H9 (cell line): ENCODE measurements at places on chromosomes 16 and 17. TPM values are rescaled to one million over a fixed set of nuclear protein-coding genes. Genes with fewer than 3 reads are reported as not detected.

ALOX12 gene
- total RNA-seq = 0.81 and 1.9 TPM in 2 replicates

TOP2A gene
- 230 TPM in 2 replicates for total RNA-seq

MMP25 gene
- total RNA-seq = 13.5 and 14.2 TPM in 2 replicates

JUP gene
- 87.9 and 90.1 TPM in 2 replicates for total RNA-seq

DNAH2 gene
- total RNA-seq = 0.15 and 0.22 TPM in 2 replicates

KCNH6 gene
- 1.6 and 2.3 TPM in 2 replicates for total RNA-seq

ATP2A3 gene
- 13.3 and 14.6 TPM in 2 replicates for total RNA-seq

OR3A2 gene
- total RNA-seq = not detected in 2 replicates

XYLT2 gene
- total RNA-seq = 24.0 and 26.4 TPM in 2 replicates

MT1A gene
- 0.68 TPM in 1 of 2 replicates, not detected in the other for total RNA-seq

DRC3 gene
- total RNA-seq = 0.31 and 0.68 TPM in 2 replicates

AHSP gene
- total RNA-seq = 1.6 TPM in 1 of 2 replicates, not detected in the other

NOMO2 gene
- total RNA-seq = 81.2 and 100 TPM in 2 replicates

MSRB1 gene
- 24.3 and 25.7 TPM in 2 replicates for total RNA-seq
